Astrocyte (in vitro differentiated cells and primary cell): ENCODE measurements at places on chromosomes 16 and 17. TPM values are rescaled to one million over a fixed set of nuclear protein-coding genes. Genes with fewer than 3 reads are reported as not detected.
A peak's percentile ranks its signal among the peaks of the same experiment; 100 is the strongest.

- DNase-seq: peak; percentile 45
Observed at GRCh38 chr16:78184238-78185183, 85.1 kb downstream of the WWOX start.

GRCh38 chr17:83129676-83130075, 50.3 kb downstream of the METRNL start:
- no peak for DNase-seq

Gene KRTAP3-2
- not detected in 2 replicates for total RNA-seq

DNA sequence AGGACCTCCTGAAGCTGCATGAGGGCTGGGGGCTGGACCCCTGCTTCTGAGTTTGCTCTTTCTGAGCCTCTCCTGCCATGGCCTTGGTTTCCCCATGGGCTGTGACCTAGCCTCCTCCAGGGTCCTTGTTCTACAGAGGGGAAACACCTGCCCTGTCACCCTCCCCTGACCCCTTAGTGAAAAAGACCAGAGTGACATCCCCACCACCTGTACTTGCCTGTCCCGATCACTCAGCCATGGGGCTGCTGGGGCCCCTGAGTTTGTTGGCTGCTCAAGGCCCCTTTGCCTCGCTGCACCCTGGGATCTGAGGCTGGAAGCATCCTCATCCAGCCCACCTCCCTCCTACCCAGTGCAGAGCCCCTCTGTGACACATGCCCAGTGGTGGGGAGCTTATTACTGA, 800 bp downstream of the NOD2 start:
- no peak for DNase-seq

GRCh38 chr17:63928966-63929695, 3.0 kb downstream of the CD79B start:
- no peak for DNase-seq
